ENCODE measurements at places on chromosomes 4 and X.

DNA sequence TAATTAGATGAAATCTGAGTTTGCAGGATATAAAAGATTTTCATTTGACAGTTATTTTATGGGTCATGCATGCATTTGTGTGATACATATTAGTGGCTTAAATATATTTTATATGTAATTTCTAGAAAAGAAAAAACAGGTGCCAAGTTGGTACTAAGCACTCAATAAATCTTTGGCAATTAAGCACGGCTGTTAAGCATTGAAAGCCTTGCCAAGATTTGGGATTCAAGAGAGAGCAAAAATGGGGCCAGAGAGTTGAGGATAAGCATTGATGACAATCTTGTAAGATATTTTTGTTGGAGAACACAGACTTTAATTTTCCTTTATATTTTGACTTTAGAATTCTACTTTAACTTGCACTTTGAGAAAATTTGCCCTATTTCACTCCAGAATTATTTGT is 249.8 kb upstream of the MAD2L1 start:
- no peak for DNase-seq

DNA sequence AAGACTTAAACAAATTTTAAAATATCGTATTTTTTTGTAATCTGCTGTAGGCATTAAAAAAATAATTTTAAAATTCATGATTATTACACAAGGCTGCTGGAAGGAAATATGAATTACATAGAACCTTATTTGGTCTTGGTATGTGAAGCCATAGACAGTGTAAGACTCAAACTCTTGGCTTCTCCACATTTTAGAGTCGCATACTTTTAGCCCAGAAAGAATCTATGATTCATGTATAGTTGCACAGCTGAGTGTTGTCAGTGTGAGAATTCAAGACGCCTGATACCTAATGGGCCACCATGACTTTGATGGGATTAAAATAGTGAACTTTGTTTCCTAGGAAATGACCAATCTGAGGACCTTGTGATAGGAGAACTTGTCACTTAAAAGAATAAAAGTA is 1.4 kb downstream of the INTU start:
- DNase-seq = no peak

- DNase-seq = peak; percentile 38
These were observed 2.3 kb downstream of the MAML3 start for GRCh38 chr4:140151699-140152012.

DNA sequence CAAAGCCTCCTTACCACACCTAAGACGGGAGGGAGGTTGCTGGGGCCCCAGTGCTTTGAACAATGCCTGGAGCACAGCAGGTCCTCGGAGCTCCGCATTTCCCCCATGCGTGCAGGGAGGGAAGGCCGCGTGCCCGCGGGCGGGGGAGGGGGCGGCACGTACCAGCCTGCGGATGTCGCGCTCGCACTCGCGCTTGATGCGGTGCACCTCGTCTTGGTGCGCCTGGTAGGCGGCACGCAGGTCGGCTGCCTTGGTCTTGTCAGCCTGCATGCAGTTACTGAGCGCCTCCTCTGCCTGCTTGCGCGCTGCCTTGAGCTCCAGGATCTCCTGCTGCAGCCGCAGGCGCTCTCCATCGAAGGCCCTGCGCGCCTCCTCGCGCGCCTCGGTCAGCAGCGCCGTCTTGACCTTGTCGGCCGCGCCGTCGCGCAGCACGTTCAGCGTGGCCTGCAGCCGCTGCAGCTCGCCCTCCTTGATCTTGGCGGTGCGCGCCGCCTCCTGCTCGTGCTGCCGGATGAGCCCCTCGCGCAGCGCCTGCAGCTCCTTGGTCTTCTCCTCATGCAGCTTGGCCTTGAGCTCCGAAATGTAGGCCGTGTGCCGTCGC is 87.2 kb upstream of the C4orf50 start:
- DNase-seq = no peak

DNA sequence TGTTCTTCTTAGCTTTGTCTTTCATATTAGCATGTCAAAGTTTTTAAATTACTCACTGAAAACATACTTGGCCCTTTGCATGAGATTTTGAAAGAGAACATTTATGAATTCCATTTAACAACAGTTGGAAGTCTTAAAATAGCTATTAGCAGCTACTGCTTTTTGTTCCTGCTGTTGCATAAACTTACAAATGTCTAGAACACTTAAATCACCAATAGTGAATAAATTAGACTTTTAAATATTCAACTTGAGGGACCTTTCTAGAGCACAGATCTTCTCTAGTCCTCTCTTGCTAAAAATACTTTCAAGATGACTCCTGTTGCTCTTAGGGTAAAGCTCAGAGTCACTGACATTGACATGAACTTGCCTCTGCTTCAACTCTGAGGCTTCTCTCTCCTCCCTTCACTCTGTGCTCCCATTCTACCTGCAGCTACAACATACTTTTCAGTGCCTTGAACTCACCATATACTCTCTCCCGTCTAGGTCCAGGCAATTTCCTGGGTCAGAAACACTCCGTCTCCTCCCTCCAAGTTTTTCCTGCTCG is 15.8 kb upstream of the TXK start:
- DNase-seq = no peak

DNA sequence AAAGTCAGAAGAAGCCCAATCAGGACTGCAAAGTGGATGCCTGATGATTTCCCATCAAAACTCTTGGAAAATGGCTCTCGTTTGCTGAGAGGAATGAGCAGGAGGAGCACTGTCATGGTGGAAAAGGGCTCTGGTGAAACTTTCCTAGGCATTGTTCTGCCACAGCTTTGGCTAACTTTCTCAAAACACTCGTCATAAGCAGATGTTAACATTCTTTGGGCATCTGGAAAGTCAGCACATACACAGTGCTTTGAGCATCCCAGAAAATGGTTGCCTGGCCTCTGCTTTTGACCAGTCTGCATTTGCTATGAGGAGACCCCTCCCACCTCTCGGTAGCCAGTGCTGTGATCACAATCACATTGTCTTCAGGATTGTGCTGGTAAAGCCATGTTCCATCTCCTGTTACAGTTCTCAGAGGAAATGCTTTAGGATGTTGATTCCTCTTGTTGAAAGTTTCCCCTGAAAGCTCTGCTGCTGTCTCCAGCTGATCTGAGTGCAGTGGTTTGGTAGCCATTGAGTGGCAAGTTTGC is 25.2 kb upstream of the TBC1D14 start:
- DNase-seq = no peak

DNA sequence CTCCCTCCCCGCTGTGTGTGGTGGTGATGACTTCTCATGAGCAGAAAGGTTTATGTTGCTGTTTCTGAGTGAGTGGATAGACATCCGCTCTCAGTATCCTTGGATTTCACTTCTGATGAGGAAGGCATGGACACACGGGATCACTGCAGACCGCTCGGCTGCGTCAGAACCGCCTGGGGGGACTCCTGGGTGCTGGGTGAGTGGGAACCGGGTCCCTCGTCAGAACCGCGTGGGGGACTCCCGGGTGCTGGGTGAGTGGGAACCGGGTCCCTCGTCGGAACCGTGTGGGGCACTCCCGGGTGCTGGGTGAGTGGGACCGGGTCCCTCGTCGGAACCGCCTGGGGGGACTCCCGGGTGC is 9.0 kb downstream of the CTBP1 start:
- DNase-seq = no peak
